Mammary epithelial cell (primary cell): ENCODE measurements at places on chromosomes 2 and 18.

DNA sequence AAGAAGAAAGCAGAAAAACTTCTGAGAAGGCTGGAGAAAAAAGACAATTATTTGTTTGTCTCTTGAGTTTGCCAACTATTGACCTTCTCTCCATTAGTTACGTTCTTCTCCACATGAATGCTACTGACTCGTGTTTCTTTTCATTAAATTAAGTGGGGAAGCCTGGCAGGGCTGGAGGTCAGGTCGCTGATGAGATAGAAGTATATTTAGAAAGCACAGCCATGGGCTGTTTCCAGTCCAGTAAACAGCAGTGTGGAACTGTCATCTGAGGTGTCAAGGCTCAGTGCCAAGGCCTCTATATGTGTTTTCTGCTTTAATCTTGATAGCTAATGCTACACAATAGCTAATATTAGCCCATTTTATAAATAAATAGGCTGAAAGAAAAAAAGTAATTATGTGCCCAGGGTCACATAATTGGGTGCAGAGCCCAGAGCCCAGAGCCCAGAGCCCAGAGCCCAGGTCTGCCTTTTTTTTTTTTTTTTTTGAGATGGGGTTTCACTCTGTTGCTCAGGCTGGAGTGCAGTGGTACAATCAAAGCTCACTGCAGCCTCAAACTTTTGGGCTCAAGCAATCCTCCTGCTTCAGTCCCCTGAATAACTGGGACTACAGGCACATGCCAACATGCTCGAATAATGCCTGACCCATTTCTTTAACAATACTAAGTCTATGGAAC is 6.3 kb downstream of the MSGN1 start:
- DNase-seq = no peak

- DNase-seq = peak; percentile 97
These were observed 471.6 kb downstream of the DLGAP1 start for GRCh38 chr18:3983351-3983969.

DNA sequence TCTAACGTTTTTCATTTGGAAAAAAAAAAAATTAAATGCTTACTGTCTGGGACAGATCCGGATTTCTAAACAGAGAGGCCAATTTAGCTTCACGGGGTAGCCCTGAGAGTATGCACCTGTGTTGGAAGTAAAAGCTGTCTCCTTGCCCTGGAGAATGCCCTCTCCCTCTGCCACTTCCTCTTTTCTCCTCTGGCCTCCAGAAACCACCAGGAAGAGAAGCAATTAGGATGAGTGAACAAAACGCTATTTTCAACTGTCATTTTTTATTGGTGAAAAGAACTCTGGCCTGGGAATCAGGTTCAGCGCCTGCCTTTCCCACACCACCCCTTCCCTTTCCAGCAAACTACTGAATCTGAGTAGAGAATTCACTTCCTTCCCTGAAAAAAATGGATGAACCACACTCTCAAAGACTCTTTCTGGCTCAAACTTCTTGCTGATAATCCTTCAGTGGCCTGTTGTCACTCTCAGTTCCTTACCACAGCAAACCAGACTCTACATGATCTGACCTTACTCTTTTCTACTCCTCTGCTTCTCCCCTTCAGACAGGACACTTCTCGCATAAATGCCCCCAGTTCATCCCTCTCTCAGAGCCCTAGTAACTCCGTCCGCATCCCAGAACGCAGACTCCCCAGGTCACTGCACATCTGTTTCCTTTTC is 29.8 kb downstream of the KLF7 start:
- no peak for DNase-seq

DNA sequence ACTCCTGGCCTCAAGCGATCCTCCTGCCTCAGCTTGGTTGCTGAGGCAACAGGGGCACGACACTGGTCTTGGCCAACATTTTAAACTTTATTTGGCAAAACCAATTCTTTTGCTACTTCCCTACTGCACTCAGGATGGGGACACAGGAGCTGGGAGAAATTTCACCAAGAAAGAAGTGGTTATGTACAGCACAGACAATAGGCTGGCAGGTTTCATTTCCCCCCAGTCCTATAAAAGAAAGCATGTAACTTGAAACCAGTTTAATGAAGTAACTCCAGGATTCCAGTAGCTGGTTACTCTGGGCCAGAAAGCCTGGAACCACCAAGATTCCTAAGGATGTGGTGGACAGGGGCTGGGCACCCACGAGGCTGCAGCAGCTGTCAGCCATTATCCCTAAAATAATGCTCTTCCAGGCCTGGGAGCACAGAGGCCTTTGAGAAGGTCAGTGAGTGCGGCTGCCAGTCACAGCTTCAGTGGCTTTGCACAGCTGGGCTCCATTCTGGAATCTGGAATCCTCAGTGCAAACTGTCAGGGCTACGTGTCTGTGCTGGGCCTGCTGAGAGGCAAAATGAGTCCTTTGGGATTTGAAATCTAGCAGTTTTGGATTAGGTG is 142.3 kb upstream of the ITGA6 start:
- DNase-seq = peak; percentile 28

DNA sequence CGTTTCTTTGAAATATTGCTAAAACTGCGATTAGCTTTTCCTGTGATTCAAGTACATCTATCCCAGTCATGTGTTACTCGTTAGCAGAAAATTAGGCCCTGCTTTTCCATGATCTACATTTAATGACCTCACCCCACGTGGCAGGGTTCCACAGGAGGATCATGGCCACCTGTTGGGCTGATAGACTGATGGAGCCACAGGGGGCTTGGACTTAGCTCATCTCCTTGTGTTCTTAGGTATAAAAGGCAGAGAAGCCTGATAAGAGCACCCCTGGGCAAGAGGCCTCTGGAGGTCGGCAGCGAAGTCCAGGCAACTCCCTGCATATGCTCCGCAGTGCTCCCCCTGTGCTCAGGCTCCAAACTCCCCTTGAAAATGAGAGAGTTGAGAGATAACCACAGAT is 12.9 kb downstream of the FZD7 start:
- DNase-seq = no peak

DNA sequence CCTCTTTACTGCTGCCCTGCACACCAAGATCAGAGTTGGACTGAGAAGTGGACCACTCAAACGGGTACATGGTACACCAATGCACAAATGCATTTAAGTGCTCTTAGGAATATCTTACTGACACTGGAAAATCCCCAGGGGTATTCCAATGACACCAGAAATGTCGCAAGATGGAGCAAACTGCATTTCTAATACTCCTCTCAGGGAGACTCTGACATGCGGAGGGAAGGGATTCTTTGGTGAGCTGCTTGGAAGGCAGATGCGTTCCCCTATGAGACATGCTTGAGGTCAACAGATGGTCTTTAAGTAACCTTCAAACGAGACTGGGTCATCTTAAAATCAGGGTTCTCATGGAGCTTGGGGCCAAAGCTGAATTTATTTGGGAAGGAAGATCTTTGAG is 521.8 kb upstream of the TCF4 start:
- no peak for DNase-seq

DNA sequence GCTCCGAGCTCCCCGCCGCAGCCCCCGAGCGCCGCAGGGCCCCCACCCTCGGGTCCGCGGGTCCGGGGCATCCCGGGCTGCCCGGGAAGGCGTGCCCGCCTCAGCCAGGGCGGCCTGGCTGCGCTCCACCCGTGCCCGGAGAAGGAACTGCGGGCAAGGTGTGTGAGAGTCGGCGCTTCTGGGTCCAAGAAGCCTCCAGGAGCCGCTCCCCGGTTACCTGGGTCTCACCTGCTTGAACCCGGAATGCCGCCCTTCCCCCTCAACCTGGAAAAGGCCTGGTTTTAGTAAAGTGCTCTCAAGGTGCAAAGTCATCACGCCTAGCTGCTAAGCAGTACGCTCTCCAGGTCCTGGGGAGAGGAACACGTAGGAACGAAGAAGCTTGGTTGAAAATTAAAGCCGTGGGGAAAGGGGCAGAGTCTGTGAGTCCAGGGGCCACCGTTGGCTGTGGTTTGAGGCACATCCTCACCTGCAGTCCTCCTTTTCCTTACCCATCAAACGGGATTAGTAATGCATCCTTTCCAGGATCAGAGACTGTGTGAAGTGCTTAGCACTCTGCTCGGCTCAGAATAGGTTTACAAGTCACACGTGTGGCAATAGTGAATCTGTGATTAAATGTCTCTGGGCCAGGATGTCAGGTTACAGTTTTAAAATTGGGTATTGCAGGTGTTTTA is 1.2 kb downstream of the ASAP2 start:
- peak; percentile 52 for DNase-seq

DNA sequence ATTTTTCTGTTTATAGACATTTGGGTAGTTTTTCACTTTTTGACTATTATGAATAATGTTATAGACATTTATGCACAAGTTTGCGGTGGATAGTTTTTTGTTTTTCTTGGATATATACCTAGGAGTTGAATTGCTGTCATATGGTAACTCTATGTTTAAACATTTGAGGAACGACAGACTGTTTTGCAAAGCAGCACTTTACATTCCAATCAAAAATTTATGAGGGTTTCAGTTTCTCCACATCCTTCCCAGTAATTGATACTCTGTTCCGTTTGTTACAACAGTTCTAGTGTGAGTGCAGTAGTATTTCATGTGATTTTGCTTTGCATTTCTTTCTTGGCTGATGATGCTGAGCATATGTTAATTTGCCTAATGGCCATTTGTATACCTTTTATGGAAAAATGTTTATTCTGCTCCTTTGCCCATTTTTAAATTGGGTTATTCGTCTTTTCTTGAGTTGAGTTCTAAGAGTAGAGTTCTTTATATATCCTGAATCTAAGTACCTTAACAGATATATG is 617.3 kb upstream of the LRATD1 start:
- DNase-seq = no peak

- DNase-seq = no peak
These were observed 158.3 kb downstream of the MTX2 start for GRCh38 chr2:176427549-176427948.

DNA sequence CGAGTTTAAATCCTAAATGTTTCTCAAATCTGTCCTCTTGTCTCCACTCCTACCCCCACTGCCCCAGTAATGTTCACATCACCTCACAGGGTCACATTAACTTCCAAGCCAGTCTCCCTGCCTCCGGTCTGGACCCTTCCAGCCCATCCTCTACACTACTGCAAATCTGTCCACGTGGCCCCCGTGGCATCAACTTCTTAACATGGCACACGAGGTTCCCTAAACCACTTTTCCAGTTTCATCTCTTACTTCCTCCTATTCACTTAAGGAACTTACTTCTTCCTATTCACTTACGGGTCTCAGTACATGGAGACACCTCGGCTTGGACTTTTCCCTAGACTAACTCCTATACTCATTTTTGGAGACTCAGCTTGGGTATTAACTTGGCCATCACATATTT is 27.0 kb downstream of the MRPL33 start:
- no peak for DNase-seq

- no peak for DNase-seq
These were observed 131.6 kb downstream of the CCDC85A start for GRCh38 chr2:56315376-56315775.

- no peak for DNase-seq
These were observed 112.9 kb downstream of the XIRP2 start for GRCh38 chr2:167001165-167001564.

- no peak for DNase-seq
These were observed 41.5 kb downstream of the HDAC4 start for GRCh38 chr2:239359196-239359912.

GRCh38 chr2:42906557-42907411 is 114.4 kb upstream of the HAAO start:
- DNase-seq = peak; percentile 33

- no peak for DNase-seq
These were observed 178.1 kb downstream of the FAM210A start for GRCh38 chr18:13548106-13548819.

GRCh38 chr2:118584062-118584749 is 263.2 kb downstream of the EN1 start:
- no peak for DNase-seq

DNA sequence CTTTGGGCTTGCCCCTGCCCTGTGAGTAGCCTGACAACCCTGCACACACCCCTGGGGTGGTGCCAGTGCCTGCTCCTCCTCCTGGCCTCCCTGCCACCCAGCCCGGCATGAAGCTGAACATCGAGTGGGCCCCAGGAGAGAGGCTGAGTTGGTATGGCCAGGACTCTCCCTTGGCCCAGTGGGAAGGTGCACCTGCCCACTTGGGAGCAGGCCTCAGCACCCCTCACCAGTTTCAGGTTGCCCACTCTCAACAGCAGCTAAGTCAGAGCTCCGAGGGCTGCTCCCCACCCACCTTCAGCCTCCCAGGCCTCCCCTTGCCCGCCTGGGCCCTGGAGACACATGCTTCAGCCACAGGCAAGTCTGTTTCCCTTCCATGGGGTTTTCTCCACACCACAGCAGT is 203.1 kb downstream of the KLHL29 start:
- DNase-seq = no peak

GRCh38 chr2:54271843-54272627 is 16.0 kb upstream of the TSPYL6 start:
- DNase-seq = no peak

- DNase-seq = no peak
These were observed 98.1 kb downstream of the RTP5 start for GRCh38 chr2:241967467-241968144.

DNA sequence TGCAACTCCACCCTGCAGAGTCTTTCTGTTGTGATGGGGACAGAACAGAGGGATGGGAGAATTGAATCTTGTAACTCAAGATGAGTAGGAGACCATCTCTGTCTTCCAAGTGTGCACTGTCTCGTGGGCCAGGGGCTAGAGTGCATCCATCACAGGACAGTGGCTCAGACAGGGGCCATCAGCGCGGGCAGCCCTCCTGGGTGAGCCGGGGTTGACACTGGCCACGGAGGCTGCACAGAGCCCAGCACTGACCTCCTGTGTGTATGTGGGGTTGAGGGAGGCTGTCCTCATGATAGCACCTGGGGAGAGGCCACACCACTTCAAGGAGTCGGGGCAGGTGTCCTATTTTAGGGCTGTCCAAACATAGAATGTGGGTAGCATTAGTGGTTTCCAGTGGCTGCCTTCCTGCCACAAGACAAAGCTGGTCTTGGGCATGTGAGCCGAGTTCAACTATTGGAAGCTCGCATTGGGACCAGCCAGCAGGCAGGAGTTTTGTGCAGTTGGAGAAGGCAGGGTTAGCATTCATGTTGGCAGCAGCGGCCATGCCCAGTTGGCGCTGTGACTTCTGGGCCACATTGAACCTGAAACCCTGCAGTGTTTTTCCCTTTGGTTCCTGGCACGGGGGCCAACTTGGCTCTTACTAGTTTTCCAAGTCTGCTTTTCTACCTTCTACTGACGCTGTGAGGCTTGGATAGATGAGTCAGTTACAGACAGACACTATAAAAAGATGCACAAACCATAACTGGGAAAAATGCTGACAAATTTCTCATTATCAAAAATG is 45.3 kb downstream of the ACOXL start:
- no peak for DNase-seq

DNA sequence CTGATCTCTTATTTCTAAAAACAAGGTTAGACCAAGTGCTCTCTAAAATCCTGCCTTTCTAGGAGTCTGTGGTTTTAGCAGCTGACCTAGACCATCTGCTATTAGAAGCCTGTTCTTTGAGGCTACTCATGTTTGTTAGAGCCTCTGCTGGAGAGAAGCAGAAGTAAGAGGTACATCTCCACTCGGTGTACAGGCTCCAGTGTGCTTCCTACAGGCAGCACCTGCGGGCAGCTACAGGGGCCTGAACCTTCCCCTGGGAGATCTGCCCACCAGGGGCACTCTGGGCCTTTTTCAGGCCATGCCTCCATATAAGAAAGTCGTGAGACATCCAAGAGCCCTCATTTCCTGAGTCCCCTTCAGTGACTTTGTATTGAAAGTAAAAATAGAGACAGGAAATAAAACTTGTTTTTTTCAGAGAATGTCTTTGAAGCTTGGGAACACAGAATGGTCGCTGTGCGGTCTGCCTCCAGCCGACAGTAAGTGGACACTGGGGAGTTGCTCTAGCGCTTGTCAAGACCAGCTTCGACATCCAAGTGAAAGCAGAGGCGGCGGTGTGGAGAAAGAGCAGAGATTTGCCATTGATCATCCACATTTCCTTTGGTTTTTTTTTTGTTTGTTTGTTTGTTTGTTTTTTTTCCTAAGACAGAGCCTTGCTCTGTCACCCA is 31.7 kb downstream of the ONECUT2 start:
- DNase-seq = no peak

- no peak for DNase-seq
These were observed 351.0 kb downstream of the PIK3C3 start for GRCh38 chr18:42305869-42306593.
